Uterus (tissue), 4 donors: ENCODE measurements at places on chromosomes 2 and 18.

- DNase-seq = no peak
These were observed 214.6 kb downstream of the TSN start for GRCh38 chr2:121969766-121970639.

DNA sequence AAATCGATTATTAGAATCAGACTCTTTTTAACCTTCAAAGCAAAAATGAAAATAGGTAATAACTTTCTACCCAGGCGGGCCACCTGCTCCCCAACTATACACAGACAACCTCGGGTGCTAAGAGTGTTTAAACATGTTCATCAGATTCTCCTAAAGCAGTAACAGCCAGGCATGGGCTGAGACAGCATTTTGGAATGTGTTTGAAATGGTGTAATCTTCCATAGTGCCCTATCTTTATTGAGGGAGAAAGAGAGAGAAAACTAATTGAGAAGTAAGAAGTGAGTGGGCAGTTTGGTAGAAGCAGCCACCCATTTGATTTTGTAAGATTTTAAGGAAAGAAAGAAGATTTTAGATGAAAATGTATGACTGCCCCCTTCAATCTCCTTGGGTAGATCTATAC is 196.1 kb upstream of the CTAGE1 start:
- DNase-seq = no peak

DNA sequence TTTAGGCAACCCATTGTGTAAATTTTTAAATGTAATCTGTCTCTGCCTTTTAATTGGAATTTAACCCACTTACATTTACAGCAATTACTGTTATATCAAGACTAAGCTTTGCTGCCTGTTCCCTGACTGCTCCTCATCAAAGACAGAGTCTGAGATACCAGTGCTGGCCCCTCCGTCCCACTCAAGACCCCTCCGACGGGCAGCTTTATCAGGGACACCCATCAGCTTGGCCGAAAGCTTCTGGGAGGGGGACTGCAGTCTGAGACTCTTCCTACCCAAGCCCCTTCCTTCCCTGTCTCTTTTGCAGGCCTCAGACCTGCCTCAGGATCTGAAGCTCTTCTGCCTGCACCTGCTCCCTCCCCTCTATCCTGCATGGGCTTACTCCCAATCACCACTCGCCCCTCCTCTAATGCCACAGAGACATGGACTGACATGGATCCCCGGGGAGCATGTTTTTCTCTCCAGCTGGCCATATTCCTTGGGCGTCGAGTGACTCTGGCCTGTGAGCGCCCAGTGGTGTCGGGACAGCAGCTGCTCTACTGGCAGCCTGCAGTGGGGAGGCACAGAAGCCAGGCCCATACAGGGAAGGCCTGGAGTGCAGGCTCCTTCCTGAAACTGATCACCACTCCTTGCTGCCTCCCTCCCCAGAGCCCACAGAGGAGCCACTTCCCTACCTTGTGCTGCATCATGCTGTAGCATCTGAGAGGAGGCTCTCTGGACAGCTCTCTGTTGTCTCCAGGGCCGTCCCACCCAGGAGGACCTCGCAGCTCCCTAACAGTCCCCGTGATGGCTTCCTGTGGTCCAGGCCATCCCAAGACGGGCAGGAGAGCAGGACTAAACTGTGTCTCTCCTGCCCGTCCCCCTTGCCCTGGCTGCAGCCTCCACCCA is 3.7 kb upstream of the KIF1A start:
- no peak for DNase-seq

DNA sequence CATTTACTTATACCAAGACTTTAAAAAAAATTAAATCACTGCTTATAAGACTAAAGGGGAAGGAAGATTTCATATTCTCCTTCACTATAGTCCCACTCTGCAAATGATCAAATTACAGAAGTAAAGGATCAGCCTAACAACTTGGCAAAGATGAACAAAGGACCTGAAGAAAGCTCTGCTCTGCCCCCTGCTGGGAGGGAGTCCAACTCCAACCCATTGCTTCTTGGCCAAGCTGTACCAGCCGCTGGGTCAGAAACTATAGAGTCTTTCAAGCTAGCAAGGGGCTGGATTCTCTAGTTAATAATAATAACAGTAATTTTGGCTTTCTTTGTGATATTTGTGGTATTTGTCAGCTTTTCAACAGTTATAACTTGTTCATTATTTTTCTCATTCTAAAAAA is 927.0 kb upstream of the CRIM1 start:
- DNase-seq = no peak

- DNase-seq = no peak
These were observed 26.6 kb downstream of the CD28 start for GRCh38 chr2:203732953-203733510.

DNA sequence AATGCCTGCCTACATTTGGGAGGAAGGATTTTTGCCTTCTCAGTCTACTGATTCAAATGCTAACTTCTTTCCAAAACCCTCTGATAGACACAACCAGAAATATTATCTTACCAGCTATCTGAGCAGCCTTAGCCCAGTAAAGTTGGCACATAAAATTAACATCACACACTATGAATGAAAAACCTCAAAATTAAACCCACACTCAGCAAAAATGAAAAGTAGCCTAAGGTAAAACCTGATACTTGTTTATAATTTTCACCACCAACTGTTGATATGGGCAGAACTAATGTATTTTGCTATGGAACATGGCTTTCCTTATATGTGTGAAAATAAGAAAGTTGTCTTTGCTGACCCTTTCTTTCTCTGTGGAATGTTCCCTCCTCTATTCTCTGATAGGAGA is 226.0 kb downstream of the DPP10 start:
- DNase-seq = no peak

GRCh38 chr2:108905176-108905575 is 83.8 kb downstream of the EDAR start:
- DNase-seq = no peak

- no peak for DNase-seq
These were observed 1329.7 kb upstream of the SLC39A10 start for GRCh38 chr2:194327196-194327888.

- DNase-seq = no peak
These were observed 15.8 kb upstream of the SOCS6 start for GRCh38 chr18:70273021-70273420.

DNA sequence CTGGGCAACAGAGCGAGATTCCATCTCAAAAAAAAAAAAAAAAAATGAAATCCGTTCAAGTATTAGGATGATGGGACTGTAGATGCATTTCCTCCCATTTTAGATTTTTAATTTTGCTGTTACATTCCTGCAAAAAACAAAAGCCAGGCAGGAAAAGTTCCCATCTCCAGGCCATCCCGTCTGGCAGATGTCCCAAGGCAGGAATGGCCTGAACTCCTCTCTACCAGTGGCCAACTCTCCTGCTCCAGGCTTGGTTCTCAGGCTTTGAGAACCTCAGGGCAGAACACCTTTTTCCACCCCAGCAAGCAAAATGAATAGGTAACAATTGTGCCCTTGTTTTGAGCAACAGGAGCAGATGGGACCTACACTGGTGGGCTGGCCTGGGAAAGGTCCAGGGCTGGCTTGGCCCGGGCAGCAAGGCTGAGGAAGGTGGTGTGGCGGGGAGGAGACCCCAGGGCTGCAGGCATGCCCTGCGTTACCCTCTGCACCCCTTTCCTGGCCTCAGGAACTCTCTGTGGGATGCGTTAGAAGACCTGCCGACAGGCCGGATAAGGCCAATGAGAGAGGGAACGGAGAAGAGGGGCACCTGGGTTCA is 86.0 kb downstream of the FAM210A start:
- no peak for DNase-seq

GRCh38 chr2:44932079-44932478 is 9.4 kb upstream of the SIX3 start:
- no peak for DNase-seq

- no peak for DNase-seq
These were observed 39.2 kb downstream of the NDC80 start for GRCh38 chr18:2610549-2610948.

GRCh38 chr18:59696311-59697235 is 650 bp downstream of the CCBE1 start:
- peak; percentile 31 for DNase-seq

DNA sequence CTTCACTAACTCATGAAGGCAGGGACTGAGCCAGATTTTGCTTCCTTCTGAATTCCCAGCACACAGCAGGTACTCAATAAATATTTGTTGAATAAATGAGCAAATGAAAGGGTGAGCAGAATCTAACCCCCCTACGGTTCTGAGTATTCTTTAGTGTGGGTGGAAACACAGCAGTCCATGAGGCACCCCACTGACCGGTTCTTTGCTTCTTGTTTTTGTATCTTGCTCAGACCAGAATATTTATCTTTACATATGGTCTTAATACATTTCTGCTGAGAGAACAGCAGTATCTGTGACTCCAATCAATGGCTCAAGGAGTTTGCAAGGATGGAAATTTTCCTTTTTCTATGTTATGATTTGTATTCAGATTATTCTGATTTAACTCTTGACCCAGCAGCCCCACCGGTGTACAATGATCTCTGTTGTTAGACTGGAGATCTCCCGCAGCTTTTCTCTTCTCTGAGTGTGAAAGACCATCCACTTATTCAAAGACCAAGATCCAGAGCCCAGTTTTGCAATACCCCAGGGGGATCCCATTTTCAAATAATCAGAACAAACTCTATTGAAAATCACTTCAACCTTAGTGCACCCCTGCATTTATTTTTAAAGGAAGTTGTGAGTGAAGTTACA is 506.5 kb upstream of the TNP1 start:
- DNase-seq = no peak

DNA sequence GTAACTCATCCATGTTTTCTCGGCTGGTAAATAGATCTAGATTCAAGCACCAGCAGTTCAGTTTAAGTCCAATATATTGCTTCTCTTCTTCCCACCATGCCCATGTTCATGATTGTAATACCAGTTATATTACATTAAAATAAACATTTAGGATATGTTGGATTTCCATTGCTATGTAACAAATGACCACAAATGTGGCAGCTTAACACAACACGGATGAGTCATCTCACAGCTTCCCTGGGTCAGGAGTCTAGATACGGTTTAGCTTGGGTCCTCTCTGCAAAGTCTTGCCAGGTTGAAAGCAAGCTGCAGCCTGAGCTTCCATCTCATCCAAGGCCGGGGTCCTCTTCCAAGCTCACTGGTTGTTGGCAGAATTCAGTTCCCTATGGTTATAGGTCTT is 39.4 kb upstream of the SMAD2 start:
- DNase-seq = no peak

- peak; percentile 66 for DNase-seq
These were observed 20.6 kb downstream of the DUSP11 start for GRCh38 chr2:73759285-73759764.

DNA sequence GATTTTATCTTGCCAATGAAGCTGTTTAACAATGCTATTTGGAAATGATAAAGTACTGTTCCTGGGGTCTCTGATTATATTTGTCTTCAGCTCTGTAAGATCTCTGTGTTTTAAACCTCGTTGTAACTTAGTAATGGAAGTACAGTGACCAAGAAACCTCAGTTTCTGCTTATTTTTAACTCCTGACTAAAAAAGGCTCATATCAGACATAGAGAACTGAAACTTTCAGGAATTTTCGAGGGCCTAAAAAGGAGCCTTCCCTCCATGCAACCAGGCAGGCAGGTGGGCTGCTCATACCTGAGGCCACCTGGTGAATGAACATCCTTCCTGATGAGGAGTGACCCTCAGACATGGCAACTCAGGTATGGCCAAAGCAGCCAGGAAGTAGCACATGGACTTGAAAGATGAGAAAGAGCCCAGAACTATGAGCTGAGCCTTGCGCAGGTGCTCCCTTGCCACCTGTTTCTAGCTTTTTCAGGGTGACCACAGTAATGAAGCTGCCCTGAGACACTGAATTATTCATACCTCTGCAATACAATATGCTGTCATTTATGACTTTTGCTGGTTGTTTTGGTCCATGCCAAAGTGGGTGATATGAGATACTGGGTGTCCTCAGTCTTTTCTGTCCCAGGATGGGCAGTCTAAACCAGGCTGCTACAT is 23.9 kb downstream of the MYO3B start:
- DNase-seq = no peak

DNA sequence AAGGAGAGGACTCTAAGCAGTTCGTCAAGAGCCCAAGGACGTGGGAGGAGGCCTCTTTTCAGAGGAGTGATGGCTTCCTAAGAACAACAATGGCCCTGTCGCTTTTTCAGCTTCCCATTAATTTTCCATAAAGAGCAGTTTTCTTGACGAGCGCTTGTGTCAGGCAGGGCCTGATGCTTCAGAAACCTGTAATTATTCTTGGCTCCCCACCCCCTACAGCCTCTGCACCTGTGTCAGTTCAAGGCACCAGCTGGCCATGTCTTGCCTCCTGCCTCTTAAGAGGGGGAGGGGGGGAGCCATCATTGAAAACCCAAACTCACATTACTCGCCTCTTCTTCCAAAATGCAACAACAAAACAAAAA is 32.3 kb downstream of the KLF7 start:
- DNase-seq = peak; percentile 66

GRCh38 chr2:202104286-202104870 is 31.3 kb downstream of the KIAA2012 start:
- DNase-seq = peak; percentile 24

GRCh38 chr18:46167971-46168370 is 63.8 kb downstream of the HAUS1 start:
- no peak for DNase-seq

GRCh38 chr2:127811397-127812321 is 688 bp upstream of the WDR33 start:
- DNase-seq = no peak

DNA sequence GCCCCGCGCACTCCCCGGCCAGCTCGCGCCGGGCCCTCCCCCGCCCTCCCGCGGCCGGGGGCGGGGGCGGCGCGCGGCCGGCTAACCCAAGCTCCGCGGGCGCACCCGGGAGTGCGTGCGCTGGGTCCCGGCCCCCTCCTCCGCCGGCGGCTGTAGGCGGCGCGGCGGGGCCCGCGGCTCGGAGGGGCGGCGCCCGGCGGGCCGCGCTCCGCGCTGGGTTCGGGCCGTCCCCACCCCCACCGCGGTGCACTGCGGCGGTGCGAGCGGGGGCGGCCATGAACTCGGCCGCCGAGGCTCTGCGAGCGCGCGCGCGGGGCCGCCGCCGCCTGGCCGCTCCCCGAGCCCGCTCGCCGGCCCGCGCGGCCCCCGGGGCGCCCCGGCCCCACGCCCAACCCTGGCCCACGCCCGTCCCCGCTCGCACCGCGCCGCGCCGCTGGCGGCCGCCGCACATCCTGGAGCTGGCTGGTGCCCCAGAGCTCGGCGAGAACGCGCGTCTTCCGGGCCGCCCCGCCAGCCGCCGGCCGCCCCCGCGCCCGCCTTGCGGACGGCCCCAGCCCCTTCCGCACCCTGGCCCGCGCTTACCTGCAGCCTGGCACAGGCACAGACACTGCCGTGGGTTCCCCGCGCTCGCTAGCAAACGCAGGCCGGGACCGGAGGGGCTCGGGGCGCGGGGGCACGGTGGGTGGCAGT is at the start of gene ZBTB14:
TSS of gene ZBTB14 (minus strand) at position 496 of the 690 bp plus-strand sequence. CDS start 2,480 bp downstream, outside the sequence.
- peak; percentile 66 for DNase-seq

GRCh38 chr18:59873641-59874040 is 26.2 kb upstream of the PMAIP1 start:
- no peak for DNase-seq
